Spinal cord (tissue), 10 donors: ENCODE measurements at places on chromosomes 7 and 10. TPM values are rescaled to one million over a fixed set of nuclear protein-coding genes. Genes with fewer than 3 reads are reported as not detected.

GPR146 gene
- 3.9 TPM for total RNA-seq

XRCC2 gene
- 4.5 TPM for total RNA-seq

- no peak for DNase-seq
Observed at GRCh38 chr10:48305905-48306264, 592 bp upstream of the MAPK8 start.

GRCh38 chr7:114929570-114929969 lies 7.7 kb downstream of the MDFIC start:
- no peak for DNase-seq

DNA sequence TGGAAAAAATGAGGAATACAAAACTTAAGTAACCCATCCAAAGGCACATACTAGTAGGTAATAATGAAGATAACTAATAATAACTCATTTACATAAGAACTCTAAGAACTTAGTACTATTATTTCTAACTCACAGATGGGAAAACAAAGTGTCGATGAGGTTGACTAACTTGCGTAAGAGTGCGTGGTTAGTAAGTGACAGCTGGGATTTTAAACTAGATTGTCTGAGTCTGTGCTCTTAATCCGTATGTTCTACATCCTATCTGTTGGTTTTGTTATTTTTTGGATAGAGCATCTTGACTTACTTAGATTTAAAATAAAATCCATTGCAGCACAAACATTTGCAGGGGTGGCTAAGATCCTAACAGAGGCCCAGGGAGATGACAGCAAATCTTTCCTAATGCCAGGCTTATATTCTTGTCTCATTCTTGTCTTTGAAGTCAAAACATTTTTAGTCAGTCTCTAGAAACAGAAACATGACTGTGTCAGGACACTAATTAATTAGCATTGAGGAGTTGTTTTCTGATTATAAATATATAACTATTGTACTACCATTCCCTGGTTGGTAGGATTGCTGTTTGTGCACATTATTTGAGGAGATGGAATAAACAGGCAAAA lies 11.7 kb downstream of the RPA3 start:
- no peak for DNase-seq
